ENCODE measurements at places on chromosomes 13 and 19.

- no peak for DNase-seq
Observed at GRCh38 chr13:52849291-52850071, 1.0 kb upstream of the PCDH8 start.

DNA sequence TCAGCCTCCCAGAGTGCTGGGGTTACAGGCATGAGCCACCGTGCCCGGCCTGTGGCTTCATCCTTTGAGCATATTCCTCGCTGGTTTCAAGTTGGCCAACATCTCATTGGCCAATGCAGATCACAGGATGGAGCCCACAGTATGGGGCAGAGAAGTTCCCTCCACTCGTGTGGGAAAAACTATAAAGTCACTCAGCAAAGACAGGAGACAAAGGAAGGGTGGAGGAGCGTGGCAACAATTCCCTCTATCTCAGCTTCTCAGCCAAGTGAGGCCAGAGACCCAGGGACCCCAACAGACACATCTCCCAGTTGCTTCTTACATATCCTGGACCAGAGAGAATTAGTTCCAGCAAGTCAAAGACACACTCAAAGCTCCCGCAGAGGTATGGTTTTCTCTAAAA, 184.6 kb upstream of the SOX1 start:
- no peak for DNase-seq

DNA sequence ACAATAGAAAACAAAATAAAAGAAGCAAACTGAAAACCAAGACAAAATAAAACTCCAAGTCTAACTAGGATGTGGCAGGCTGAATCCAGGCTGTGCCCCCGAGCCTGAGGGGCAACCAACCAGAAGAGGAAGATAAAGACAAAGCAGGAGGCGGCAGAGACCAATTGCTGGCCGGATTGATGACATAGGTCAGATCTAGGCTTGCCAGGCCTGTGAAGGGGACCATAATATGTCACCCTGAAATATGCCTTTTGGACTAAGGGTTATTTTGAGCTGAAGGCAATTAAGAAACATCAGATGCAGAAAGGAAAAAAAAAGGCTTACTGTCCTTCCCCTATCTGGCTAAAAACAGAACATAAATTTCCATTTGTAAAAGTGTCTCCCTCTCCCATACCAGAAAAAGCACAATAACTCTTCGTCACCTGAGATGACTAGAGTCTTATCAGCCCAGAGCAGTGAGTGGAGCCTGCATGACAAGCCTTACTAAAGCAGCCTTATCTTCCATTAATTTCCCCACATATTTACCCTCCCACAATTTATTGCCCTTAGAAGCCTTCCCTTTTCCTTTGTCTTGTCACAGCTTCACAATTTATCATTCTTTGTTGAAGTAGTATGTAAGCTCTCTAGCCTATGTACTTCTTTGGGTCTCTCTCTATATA, 22.8 kb downstream of the ATP8A2 start:
- DNase-seq, result no peak

- no peak for DNase-seq
Observed at GRCh38 chr19:10417541-10418234, 2.6 kb upstream of the PDE4A start.

All from AG04449 (cell line).